ELR (cell line): ENCODE measurements at places on chromosomes 3 and 15.
A peak's percentile ranks its signal among the peaks of the same experiment; 100 is the strongest.

- DNase-seq: no peak
Measured at GRCh38 chr3:167829071-167829470, 93.5 kb downstream of the SERPINI1 start.

GRCh38 chr15:72368899-72369298 lies 6.9 kb downstream of the HEXA start:
- no peak for DNase-seq

- peak; percentile 64 for DNase-seq
Measured at GRCh38 chr3:39125841-39126500, 18.5 kb downstream of the TTC21A start.

GRCh38 chr3:153137626-153138025 lies 24.4 kb upstream of the RAP2B start:
- no peak for DNase-seq

DNA sequence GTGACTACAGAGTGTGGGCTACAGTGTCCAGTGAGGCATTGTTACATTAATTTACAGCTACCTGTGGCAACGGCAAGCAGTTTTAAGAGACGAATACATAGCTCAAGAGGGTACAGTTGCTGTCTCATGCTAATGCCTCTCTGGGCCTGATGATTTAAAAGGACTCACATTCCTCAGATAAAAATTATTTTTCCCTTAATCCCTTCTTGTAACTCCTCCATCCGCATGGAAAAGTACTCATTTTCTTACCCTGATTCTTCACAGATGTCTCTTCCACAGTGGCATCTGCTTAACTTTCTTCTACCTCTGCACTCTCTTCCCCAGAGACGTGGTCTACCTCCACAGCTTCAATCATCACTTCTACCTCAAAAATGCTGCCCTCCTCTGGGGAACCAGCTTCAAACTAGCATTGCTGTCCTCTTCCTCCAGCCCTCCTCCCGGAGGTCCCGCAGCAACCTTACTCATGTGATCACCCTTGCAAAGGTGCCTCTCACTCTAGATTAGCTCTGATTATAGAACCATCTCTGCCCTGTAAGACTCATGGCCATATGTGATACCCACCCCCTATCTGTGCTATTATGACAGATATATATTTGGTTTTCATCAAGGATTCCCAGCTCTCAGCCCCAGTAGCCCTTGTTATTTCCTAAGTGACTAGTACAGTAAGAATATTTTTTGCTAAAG lies 21.4 kb upstream of the ABHD17C start:
- no peak for DNase-seq

DNA sequence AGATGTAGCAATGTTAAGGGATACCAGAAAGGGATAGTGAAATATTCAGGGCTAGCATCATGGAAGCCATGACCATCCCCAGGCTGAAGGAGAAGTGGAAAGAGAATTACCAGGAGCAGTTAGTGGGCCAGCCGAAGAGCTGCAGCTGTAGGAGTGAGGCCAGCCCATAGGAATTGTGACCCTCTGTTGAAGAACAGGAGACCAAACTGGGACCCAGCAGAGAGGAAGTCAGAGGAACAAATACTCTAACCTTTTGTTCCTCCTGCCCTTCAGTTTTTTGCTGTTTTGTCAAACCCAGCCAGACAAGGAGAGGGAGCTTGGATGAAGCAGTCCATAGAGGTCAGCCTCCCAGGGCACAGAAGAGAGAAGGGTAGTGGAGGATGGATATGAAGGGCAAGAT lies 115.4 kb downstream of the CLSTN2 start:
- DNase-seq: no peak

DNA sequence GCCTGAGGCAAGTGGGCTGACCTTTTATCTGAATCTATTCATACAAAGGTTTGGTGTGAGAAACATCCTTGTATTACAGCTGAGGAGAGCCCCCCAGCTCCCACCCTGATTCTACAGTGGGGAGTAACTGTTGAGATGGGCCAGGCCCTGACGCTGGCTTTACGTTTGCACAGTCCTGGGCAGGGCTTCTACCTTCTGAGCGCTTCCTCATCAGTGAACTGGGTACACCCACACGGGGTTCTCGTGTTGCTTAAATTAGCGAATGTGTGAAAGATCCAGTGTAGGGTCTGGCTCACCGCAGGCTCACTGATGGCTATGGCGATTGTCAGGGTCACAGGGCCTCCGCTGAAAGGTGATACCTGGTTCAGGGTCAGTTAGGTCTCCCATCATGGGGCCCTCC lies 7.3 kb upstream of the GHRL start:
- no peak for DNase-seq

DNA sequence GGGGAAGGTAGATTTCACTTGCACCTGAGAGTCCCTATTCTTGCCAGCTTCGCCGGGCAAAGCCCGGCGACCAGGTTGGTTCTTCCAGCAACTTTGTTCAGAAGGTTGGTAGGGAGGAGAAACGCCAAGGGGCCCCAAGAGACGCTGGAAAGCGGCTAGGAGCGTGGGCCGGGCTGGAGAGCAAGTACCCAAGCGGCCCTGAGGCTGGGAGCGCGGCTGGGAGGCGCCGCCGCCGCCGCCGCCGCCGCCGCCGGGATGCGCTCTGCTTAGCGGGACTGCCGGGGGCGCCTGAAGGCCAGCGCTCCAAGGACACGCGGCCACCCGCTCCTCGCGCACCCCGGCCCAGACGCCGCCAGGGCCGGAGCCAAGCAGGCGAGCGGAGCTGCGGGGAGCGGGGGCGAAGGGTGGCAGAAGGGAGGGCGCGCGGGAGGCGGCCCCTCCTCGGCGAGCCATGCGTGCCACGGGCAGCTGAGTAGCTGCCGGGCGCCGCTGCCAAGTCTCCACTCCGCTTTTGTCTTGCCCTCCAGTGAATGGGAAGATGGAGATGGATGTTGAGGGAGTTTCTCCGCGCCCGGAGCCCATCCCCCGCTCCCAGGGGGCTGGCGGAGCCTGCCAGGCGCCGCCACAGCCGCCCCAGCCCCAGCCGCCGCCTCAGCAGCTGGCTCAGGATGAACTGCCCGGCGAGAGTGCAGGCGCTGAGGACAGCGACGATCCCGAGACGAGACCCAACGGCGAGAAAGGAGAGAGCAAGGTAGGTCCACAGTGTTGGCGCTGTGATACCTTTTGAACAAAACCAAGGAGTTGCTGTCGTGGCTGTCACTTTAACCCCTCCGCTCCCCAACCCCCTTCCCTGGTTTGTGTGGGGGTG lies 227.4 kb upstream of the AZI2 start:
- no peak for DNase-seq

GRCh38 chr15:101056366-101057334 lies 137.5 kb downstream of the LRRK1 start:
- DNase-seq: no peak

DNA sequence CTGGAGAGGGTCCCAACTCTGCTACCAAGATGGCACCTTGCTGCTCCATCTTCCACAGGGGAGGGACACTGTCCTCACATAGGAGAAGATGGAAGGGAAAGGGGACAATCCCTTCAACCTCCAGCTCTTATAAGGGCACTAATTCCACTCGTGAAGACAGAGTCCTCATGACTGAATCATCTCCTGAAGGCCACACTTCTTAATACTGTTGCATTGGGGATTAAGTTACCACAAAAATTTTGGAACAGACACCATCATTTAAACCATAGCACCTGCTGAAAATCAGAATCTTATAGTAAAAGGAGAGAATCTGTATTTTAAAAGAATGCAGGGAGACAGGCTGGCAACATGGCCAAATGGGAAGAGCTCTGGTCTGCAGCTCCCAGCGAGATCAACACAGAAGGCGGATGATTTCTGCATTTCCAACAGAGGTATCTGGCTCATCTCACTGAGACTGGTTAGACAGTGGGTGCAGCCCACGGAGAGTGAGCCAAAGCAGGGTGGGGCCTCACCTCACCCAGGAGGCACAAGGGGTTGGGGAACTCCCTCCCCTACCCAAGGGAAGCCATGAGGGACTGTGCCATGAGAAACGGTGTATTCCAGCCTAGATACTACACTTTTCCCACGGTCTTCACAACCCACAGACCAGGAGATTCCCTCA lies 69.4 kb upstream of the LIPC start:
- DNase-seq: no peak

DNA sequence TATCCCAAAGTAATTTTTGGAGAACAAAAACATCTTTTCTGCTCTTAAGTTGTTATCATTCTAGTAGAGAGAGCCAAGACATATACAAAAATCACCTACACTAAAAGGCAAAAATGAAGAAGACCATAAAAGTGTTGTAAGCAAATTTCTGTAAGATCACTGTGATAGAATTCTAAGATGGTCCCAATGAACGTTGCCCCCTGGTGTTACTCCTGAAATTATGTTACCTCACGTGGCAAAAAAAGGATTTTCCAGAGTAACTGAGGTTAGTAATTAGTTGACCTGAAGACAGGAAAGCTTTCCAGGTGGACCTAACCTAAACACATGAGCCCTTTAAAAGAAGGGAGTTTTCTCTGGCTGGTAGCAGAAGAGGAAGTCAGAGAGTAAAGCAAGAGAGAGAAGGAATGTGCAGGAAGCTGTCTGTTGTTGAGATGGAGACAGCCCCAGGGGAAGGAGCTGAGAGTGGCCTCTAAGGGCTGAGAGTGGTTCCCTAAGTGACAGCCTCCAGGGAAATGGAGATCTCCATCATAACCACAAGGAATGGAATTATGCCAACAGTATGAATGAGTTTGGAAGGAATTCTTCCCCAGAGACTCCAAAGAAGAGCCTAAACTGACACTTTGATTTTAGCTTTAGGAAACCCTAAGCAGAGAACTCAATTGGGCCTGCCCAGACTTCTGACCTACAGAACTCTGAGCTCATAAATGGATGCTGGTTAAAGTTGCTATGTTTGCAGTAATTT lies 205.9 kb downstream of the CD47 start:
- DNase-seq: peak; percentile 90

DNA sequence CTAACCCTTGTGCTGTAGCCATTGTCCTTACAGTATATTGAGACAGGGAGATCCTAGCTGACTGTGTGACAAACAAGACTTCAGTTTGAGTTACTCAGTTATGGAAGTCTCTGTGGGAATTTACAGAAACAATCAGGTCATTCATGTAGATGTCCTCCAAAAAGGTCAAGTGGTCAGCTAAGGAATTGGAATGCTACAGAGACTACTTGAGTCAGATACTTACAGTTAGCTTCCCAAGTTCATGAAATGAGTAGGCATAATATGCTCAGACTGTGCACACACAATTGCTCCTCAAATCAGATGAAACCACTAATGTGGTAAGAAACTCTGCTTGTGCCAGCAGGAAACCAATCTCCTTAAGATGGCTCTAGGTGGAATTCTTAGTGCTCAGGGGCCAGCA lies 985.7 kb downstream of the NSUN3 start:
- DNase-seq: no peak

GRCh38 chr15:51776952-51777569 lies 25.7 kb downstream of the TMOD2 start:
- peak; percentile 77 for DNase-seq

GRCh38 chr3:11438646-11439045 lies 166.4 kb downstream of the ATG7 start:
- no peak for DNase-seq

DNA sequence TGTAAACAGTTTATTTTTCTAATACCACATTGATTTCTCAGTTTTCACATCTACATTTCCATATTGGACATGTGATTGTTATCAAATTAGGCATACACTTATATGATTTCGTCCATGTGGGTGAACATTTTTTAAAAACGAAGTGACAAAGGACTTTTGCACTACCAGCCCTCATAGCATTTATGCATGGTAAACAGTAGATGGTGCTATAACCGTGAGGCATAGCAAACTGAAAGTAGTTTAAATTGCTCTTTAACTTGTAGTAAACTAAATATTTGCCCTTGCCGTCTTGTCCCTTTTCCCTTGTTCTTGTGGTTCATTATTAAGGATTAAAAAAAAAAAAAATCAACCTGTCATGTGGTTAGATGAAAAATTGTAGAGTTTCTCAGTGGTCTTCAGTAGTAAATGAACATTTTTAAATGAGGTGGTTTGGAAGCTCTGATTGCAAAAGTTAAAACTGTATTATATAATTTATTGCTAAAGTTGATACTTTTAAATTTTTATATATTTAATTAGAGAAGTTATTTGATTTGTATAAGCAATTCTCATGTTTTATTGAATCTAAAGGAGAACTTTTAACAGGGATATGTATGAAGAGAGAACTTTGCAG lies 24.0 kb downstream of the STX19 start:
- peak; percentile 69 for DNase-seq

DNA sequence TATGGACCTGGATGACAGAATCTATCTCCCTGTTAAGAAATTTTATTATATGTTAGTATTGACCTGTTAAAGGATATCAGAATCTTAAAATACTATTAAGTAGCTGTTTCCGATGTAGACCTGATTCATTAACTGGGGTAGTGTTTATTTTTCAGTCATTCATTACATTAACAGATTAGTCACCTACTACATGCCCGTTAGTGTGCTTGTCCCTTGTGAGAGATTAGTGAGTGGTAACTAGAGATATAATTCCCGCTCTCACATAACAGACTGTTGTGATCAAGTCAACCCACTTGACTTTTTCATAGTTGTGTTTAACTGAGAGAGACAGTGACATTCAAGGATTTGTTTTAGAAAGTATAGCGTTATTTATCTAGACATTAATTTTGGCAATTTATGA lies 166.8 kb downstream of the TCF12 start:
- peak; percentile 9 for DNase-seq

- peak; percentile 52 for DNase-seq
Measured at GRCh38 chr3:167091226-167091625, 288.9 kb downstream of the ZBBX start.

DNA sequence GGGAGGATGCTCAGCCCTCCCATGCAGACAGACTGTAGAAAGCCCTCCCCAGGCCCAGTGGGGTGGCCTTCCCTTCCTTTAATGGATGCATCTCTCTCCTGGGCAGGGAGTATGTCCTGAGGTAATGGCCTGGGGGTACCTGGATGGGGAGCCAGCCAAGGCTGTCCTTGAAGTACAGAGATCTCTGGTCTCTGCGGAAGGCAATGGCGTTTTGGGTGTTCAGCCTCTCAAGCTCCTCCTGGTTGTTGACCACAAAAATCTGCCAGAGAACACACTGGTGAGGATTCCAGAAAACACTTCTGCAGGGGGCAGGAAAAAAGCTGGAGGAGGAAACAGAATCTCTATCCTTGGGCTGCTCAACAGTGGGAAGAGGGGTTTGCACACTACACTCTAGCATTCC lies 28.9 kb downstream of the EAF1 start:
- no peak for DNase-seq

- no peak for DNase-seq
Measured at GRCh38 chr15:27250223-27250622, 279.2 kb downstream of the GABRG3 start.

DNA sequence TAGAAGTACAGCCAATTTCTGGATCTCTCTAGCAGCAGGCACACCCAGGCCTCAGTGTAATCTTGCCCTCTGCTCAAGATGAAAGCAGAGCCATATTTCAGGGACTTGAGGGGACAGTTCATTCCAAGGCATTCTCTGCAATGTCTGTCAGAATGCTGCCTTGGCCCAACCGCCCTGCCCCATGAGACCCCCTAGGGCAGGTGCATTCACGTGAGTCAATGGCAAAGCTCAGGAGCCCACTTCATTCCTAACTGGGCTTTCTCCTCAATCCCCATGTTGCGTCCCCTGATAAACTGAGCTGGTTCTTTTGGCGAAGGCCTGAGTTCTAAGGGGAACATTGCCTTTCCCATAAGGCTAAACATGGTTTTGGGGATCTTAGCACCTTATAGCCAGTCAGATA lies 9.5 kb downstream of the SNTN start:
- DNase-seq: no peak
